ENCODE measurements at places on chromosomes 7 and 10.
A peak's percentile ranks its signal among the peaks of the same experiment; 100 is the strongest.

- peak; percentile 1 for DNase-seq
Observed at GRCh38 chr7:129163875-129164544, 19.5 kb downstream of the TSPAN33 start.

DNA sequence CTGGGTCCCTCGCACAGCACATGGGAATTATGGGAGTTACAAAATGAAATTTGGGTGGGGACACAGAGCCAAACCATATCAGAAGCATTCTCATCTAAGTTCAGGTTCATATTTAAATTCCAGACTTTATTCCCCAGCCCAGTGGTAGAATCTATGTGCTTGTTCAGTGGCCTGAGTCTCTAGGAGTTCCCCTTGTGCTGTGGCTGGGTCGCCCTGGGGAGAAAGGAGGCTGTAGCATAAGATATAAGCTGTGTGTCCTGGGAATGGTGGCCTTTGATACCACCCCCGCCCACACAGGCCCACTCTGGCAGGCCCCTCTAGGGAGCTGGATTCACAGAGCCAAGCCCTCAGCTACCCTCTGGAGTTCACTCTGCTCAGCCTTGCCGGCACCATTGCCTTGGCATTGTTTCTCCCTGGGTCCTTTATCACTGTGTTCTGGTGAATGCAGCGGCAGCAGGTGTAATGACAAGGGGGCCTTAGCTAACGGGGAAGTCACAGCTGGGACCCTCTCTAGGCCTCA lies 64.2 kb downstream of the MINDY4 start:
- no peak for DNase-seq

DNA sequence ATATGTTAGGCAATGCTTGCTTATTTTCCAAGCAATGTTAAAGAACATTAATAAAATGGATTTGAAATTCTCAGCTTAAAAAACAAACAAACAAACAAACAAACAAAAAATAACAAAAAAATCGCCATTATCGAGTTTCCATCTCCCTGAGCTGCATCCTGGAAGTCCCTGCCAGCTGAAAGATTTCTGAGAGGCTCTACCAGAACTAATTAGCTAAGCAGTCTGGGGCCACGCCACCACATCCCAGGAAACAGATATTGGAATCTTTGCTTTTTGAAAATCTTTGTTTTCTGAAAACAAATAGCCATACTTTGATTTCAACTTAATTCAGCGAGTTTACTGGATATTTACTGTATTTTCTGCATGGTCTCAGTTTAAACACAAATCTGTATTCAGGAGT lies 143.6 kb downstream of the LSMEM1 start:
- DNase-seq = no peak

DNA sequence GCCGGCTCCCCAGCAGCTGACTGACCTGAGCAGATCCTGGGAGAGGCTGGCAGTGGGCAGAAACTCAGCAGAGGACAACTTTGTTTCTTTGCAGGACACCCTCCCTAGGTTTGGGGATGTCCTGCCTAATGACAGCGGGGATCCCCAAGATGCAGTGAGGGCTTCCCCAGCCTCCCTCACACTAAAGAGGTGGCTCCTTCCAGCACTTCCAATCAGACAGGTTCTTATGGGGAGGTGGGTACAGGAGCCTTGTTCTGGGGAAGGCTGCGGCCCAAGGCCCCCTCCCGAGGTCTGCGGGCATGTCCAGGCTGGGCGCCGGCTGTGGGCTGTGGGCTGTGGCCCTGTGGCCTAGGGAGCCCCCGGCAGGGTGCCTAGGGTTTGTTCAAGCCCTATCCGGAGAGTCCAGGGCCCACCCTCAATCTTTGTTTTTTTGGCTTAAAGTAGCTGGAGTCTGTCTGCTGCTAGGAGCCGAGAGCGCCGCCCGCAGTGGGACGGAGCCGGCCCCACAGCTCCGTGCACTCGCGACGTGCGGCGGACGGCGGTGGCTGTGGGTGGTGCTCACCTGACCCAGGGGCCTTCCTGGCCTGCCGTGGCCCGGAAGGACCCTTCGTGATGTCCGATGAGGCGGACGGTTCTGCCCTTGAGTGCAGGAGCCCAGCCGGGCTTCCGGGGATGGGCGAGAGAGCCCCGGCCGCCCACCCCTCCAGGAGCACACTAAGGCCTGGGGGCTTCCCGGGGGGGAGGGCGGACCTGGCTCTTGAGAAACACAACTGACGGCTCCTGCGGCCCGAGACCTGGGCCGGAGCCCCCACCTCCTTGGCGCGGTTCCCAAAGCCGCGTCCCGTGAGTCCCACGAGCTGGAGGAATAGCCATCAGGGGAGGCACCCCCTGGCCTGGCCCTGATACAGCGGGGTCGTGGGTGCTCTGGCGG lies 57.2 kb downstream of the PDGFA start:
- no peak for DNase-seq

GRCh38 chr7:34430456-34430855 lies 227.6 kb upstream of the NPSR1 start:
- DNase-seq = no peak

- no peak for DNase-seq
Observed at GRCh38 chr10:69885379-69886013, 83.8 kb downstream of the COL13A1 start.

DNA sequence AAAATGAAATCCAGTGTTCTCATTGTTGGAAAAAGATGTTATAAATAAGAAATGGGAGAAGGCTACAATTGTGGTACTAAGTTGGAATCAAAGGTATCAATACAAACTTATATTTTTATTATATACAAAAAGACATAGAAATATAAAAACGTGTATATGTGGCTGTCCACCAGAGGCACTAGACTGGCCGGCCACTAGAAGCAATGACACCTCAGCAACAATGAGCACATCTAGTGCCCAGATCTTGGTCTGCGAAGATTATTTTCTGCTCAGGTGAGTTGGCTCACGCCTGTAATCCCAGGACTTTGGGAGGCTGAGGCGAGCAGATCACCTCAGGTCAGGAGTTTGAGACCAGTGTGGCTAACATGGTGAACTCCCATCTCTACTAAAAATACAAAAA lies 21.6 kb downstream of the IDE start:
- no peak for DNase-seq

GRCh38 chr7:29381206-29382094 lies 182.2 kb upstream of the PRR15 start:
- DNase-seq = no peak

GRCh38 chr7:28830846-28831245 lies 127.3 kb downstream of the TRIL start:
- no peak for DNase-seq

All from NCI-H1417 treated with DMSO at 0.1 percent for 48 hours (cell line).